Activated CD8-positive, alpha-beta T cell treated with anti-CD3 and anti-CD28 coated beads for 36 hours (primary cell): ENCODE measurements at places on chromosomes 6 and 20. TPM values are rescaled to one million over a fixed set of nuclear protein-coding genes. Genes with fewer than 3 reads are reported as not detected.
A peak's percentile ranks its signal among the peaks of the same experiment; 100 is the strongest.

The TSHZ2 gene
- total RNA-seq: 0.54 TPM

The GABRR2 gene
- total RNA-seq: 0.40 TPM

GRCh38 chr6:135128268-135128914 is 52.7 kb upstream of the MYB start:
- DNase-seq: peak; percentile 88

The LPA gene
- total RNA-seq: not detected

DNA sequence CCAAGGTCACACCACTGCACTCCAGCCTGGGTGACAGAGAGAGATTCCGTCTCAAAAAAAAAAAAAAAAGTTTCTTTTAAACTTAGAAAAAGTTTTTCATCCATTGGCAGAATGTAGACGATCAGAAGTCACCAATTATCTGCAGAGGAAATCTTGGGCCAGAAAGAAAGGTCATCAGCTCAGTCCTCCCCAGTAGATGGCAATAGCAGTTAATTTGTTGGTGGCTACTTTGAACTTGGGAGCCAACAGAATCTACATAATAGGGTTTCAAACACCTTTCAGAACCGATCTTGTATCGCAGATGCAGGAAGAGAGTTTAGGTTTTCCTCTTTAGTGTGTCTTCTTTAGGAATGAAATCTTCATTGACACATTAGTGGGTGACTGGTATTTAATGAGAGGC is 41.7 kb downstream of the LBP start:
- no peak for DNase-seq

The HEY2 gene
- not detected for total RNA-seq

The BMP7 gene
- total RNA-seq: not detected

The C6orf141 gene
- 0.87 TPM for total RNA-seq

- no peak for DNase-seq
Observed at GRCh38 chr6:140602431-140603248, 1228.2 kb upstream of the CITED2 start.

- DNase-seq: peak; percentile 66
Observed at GRCh38 chr6:13615792-13616120, 621 bp downstream of the NOL7 start.

- DNase-seq: no peak
Observed at GRCh38 chr6:15952231-15953151, 176.4 kb upstream of the MYLIP start.

GRCh38 chr6:25309886-25310285 is 30.7 kb downstream of the CARMIL1 start:
- no peak for DNase-seq

DNA sequence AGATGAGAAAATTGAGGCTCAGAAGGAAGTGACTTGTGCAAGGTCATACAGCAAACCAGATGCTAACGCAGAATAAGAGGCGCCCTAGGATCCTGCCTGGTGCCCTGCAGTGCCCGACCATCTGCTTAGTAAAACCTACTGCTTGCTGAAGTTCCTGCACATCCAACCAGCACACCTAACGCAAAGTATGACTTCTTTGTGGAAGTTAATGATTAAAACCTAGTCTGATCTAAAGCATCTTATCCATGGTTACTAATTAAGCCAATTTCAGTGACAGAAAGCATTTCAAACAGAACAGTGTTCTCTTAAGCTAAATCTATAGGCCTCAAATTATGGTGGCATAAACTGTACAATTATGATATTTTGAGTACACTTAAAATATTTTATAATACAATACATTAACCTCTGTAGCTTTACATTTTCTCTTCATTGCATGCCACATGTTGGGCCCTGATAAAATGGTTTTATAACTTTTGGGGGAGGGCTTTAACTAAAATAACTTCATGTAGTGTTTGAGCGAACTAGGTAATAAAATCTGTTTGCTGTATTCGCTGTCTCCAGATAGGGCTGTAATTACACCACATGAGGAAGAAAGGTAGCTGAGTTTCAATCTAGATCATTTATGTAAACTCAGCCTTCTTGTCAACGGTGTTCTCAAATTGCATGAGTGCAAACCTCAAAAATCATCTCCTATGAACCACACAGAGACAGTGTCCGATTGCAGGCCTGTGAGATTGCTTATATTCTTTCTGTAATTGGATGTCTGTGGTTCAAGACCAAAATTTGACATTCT is 37.5 kb upstream of the BEND3 start:
- DNase-seq: no peak

DNA sequence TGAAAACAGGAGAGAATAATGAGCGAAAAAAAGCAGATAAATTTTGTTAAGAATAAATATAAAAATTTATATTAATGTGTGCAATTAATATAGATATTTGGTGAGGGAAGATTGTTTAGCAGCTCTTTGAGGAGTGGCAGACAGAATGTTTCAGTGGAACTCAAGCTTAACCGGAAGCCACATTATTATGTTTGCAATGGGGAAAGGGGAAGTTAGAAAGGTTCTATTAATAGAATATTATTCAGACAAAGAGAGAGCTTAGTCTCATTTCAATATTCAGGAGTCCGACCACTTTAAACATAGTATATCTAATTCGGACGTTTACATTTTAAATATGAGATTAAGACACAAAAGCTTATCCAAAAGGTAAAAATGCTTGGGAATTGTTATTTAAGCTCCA is 81.6 kb upstream of the KHDRBS2 start:
- no peak for DNase-seq

- DNase-seq: no peak
Observed at GRCh38 chr20:17706632-17707031, 6.9 kb downstream of the BANF2 start.

The PRRT1 gene
- 1.1 TPM for total RNA-seq

DNA sequence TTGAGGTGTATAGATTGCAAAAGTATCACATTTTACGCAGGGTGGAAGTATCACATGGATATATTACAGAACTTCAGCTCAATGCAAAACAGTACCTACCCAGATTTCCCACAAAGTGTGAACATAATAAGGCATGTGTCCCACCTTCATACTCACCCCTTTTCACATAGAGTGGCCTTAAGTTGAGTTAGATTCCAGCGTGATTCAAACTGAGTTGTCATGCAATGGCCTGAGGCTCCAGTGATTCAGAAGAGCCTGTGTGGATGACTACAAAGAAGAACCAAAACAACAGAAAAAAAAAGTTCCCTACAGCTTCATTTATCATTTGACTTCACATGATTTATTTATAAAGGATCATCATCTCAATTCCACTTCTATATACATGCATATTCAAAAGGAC is 309.7 kb downstream of the SLC35F1 start:
- DNase-seq: no peak

The CPNE5 gene
- total RNA-seq: 0.69 TPM

The LGSN gene
- not detected for total RNA-seq

- DNase-seq: no peak
Observed at GRCh38 chr20:63129991-63130657, 85.8 kb downstream of the YTHDF1 start.

The HLA-DOB gene
- total RNA-seq: 10.2 TPM

The KIF6 gene
- total RNA-seq: 0.13 TPM

DNA sequence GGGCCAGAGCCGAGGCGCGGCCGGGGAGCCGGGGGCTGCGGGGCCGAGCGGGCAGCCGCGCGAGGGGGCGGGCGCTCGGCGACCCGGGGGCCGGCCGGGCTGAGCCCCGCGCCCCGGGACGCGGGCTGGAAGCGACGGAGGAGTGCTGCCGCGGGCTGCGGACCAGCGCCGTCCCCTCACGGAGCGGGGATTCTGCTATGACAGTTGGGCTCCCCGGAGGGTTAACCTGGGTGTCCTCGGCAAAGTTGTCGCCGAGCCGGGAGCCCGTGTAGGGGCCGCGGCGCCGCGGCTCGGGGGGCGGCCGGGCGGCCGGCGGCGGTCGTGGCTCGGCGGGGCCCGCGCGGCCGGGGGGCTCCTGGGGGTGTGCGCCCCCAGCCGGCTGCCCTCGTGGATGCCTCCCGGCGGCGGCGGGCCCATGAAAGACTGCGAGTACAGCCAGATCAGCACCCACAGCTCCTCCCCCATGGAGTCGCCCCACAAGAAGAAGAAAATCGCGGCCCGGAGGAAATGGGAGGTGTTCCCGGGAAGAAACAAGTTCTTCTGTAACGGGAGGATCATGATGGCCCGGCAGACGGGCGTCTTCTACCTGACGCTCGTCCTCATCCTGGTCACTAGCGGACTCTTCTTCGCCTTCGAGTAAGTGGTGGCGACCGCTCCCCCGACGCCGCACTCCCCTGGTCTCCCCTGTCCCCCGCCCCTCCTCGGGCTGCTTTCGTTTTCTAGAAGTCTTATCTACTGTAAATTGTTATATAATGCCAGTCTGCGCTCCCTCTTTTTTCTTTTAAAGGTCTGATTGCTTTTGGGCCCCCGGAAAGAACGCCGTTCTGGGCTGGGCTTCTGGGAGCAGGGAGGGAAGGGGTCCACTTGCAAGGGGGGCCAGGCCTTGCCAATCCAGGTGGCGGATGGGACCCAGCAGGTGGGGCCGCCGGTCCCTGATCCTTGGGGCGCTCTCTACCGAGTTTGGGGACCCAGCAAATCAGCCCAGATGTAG is 936 bp downstream of the ZDHHC14 start:
- DNase-seq: peak; percentile 69

GRCh38 chr6:89438248-89438647 is 5.3 kb downstream of the ANKRD6 start:
- DNase-seq: no peak

DNA sequence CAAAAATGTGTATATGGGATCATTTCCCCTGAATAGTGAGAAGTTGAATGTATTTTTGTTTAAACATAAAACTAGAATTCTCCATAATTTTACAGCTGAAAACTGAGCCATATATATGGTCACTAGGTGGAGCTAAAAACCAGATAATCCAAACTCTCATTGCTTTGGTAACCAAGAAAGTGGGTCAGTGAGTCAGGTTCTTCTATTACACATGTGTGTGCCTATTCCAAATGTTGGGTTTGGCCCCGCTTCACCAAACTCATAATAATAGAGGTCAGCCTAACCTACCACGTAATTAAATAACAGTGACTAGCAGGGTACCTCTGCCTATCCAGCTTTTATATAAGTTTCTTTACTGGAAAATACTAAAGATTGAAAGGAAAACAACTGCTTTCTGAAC is 19.3 kb upstream of the RNGTT start:
- DNase-seq: peak; percentile 40

DNA sequence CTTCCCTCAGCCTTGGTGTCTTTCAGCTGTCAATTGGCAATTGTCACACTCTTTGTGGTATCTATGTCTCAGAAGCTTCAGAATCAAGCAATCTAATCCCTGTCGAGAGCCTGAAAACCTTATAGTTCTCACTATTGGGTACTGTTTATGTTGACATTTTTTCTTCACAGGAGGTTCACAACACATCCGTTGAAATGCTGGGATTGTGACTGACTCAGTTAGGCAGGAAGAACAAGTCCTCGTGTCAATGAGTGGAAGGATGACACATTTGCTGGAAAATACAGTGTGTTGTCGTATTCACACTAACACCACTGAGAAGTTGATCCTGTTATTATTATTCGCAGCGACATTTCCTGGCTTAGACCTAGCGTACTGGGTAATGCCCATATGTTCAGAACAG is 163.9 kb upstream of the CITED2 start:
- DNase-seq: no peak

DNA sequence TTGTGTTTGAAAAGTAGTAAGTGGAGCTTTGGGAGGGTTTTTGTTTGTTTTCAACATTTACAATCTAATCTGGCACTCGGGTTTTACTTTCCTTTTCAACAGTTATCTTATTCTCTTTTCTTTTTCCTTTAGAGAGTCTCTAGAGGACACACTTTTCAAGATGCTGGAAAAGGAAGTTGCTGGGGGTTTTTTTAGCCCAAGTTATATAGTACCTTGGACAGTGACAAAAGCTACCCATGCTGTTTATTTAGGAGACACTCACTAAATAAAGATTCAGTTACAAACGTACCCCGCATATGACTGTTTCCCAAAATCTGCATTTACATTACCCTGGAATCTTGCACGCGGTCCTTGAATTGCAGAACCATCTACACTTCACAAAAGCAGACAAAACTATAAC is 78.8 kb downstream of the MAP7 start:
- DNase-seq: no peak

DNA sequence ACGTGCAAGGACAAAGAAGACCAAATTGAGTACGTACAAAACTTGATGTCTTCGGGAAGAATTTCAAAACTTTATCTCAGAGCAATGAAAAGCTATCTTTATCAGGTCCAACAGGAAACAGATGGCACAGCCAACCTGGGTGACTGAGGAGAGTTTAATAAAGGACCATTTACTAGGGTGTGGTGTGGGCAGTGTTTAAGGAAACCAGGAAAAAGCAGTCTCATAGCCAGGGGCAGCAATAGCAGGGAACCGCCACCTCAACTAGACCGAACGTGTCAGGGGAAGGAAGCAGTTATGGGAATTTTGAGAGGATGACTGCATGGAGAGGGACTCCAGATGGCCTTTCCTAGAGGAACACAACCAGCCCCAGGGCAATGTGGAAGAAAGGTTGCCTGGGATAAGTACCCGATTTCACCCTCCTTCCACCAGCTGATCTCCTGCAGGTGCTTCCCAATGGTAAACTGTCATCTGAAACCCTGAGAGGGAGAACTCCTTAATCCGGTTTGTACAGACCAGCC is 15.2 kb upstream of the TAAR5 start:
- DNase-seq: no peak

DNA sequence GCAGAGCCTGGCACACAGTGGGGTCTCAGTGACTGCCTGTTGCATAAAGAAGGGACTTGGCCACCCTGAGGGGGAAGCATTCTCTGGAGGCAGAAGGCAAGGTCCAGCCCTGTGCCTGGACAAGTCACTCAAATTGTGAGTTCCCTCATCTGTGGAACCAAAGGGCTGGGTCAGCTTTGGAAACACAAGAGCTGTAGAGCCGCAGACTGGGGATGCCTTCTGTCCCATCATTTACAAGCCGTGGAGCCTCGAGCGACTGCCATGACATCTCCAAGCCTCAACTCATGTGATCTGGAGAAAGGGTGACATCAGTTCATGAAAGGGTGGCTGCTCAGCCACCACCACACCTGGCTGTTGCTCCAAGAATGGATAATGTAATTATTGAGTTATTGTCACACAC is 20.4 kb upstream of the SIRPD start:
- DNase-seq: no peak

The ULBP2 gene
- 0.67 TPM for total RNA-seq
